ENCODE measurements at places on chromosomes 2 and 18. TPM values are rescaled to one million over a fixed set of nuclear protein-coding genes. Genes with fewer than 3 reads are reported as not detected.

The HOXD13 gene
- total RNA-seq, result 7.5 TPM

The FEV gene
- total RNA-seq, result not detected

The GPR45 gene
- not detected for total RNA-seq

The NEURL3 gene
- not detected for total RNA-seq

The MARCO gene
- total RNA-seq, result not detected

The LHCGR gene
- not detected for total RNA-seq

The UBE2E3 gene
- total RNA-seq, result 79.2 TPM

The OSR1 gene
- total RNA-seq, result 3.9 TPM

The C2orf80 gene
- total RNA-seq, result not detected

The CHN1 gene
- 5.4 TPM for total RNA-seq

The PJVK gene
- 2.2 TPM for total RNA-seq

The PCARE gene
- not detected for total RNA-seq

The ANO7 gene
- 0.37 TPM for total RNA-seq

The PPP4R3B gene
- 48.4 TPM for total RNA-seq

The RFTN2 gene
- 4.2 TPM for total RNA-seq

The MAL gene
- total RNA-seq, result not detected

The OLA1 gene
- total RNA-seq, result 103 TPM

The MRO gene
- total RNA-seq, result 0.12 TPM

The GCG gene
- not detected for total RNA-seq

The ZNF519 gene
- total RNA-seq, result 6.4 TPM

The ASB18 gene
- total RNA-seq, result not detected

The HRH4 gene
- 0.12 TPM for total RNA-seq

The PMAIP1 gene
- total RNA-seq, result 67.4 TPM

The EHD3 gene
- 22.1 TPM for total RNA-seq

The MERTK gene
- 0.37 TPM for total RNA-seq

The AKAIN1 gene
- not detected for total RNA-seq

The NAT8 gene
- total RNA-seq, result not detected

The FNDC4 gene
- total RNA-seq, result 15.6 TPM

The PAX8 gene
- 0.12 TPM for total RNA-seq

The HSBP1L1 gene
- 7.9 TPM for total RNA-seq

The TCF7L1 gene
- 2.3 TPM for total RNA-seq

The SEC11C gene
- total RNA-seq, result 22.6 TPM

The VIL1 gene
- total RNA-seq, result 0.12 TPM

The ACTG2 gene
- 2.9 TPM for total RNA-seq

The NDC80 gene
- 17.2 TPM for total RNA-seq

The DOK6 gene
- total RNA-seq, result 1.2 TPM

The HOXD12 gene
- total RNA-seq, result 0.33 TPM

The UNC80 gene
- total RNA-seq, result not detected

The TMEM198 gene
- 0.77 TPM for total RNA-seq

The PLGLB1 gene
- total RNA-seq, result 0.22 TPM

The MC2R gene
- not detected for total RNA-seq
